ENCODE measurements at places on chromosomes 1 and 21. TPM values are rescaled to one million over a fixed set of nuclear protein-coding genes. Genes with fewer than 3 reads are reported as not detected.

DNA sequence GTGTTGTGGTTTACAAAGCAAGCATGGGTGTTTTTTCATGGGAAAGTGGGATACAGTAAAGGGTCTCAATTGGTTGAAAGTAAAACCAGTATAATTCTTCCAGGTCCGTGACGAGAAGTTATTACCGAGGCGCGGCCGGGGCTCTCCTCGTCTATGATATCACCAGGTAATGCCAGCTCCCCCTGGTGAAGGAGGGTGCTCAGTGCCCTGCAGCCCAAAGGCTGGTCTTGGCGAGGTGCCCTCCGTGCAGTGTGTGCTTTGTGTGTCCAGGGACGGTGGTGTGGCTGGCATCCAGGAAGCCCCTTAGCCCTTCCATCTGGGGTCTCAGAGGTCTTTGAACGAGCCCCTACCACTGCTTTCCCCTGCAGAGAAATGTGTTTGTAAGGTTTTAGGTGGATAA lies 24.8 kb downstream of the RAB4A start:
- H3K36me3 ChIP-seq, result peaks cover 26% of the 10 kb centered on the region
- no peak overlapping the region for H3K4me3 ChIP-seq
- no peak for DNase-seq

GRCh38 chr1:65260851-65261473 lies 48.4 kb upstream of the DNAJC6 start:
- no peak overlapping the region for H3K4me3 ChIP-seq
- no peaks in the 10 kb centered on the region for H3K36me3 ChIP-seq
- no peak overlapping the region for H3K27ac ChIP-seq

DNA sequence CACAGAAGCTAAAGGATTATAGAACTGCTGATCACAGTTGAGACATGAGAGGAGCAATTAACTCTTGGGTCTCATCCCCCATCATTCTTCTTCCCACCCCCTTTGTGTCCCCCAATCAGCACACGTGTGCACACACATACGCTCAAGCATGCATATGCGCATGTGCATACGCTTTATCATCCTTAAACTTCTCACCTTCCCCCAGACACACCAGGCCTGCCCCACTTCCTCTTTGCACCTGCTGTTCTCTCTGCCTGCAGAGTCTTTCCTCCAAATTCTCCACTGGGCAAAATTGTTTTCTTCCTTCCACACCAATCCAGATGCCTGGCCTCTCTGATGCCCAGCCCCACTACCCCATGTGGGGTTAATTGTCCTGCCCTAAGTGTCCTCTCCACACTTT lies 13.0 kb upstream of the KCND3 start:
- H3K4me3 ChIP-seq, result no peak overlapping the region
- no peaks in the 10 kb centered on the region for H3K4me1 ChIP-seq
- no peaks in the 10 kb centered on the region for H3K27me3 ChIP-seq

DNA sequence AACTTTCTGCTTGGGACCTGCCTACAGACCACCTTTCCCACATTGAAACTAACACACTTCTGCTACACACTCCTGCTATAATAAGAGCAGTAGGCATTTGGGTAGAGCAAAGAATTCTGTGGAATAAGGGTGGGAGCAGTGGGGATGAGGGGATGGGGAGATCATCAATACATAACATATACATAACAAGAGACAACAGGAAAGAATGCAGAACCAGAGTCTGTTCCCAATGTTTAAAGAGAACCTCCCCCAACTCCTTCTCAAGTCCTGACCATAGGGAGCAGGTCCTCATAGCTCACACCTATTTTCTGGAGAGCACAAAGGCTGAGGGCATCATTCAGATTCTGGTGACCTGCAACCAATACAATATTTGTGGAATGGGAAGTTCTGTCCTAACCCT lies 121.6 kb upstream of the BARHL2 start:
- H3K4me1 ChIP-seq, result peaks cover 7% of the 10 kb centered on the region
- no peaks in the 10 kb centered on the region for H3K36me3 ChIP-seq
- H3K4me3 ChIP-seq, result no peak overlapping the region
- peaks cover 19% of the 10 kb centered on the region for H3K27me3 ChIP-seq
- no peak overlapping the region for H3K27ac ChIP-seq
- no peak for DNase-seq

GRCh38 chr1:34645109-34645688 lies 109.6 kb upstream of the GJB5 start:
- no peak for DNase-seq
- H3K4me1 ChIP-seq, result no peaks in the 10 kb centered on the region
- H3K4me3 ChIP-seq, result no peak overlapping the region
- no peaks in the 10 kb centered on the region for H3K27me3 ChIP-seq
- H3K36me3 ChIP-seq, result no peaks in the 10 kb centered on the region

GRCh38 chr1:82110366-82111254 lies 309.9 kb downstream of the ADGRL2 start:
- no peak for DNase-seq
- no peaks in the 10 kb centered on the region for H3K36me3 ChIP-seq
- H3K4me3 ChIP-seq, result no peak overlapping the region
- H3K27ac ChIP-seq, result no peak overlapping the region
- H3K4me1 ChIP-seq, result peaks cover 5% of the 10 kb centered on the region

DNA sequence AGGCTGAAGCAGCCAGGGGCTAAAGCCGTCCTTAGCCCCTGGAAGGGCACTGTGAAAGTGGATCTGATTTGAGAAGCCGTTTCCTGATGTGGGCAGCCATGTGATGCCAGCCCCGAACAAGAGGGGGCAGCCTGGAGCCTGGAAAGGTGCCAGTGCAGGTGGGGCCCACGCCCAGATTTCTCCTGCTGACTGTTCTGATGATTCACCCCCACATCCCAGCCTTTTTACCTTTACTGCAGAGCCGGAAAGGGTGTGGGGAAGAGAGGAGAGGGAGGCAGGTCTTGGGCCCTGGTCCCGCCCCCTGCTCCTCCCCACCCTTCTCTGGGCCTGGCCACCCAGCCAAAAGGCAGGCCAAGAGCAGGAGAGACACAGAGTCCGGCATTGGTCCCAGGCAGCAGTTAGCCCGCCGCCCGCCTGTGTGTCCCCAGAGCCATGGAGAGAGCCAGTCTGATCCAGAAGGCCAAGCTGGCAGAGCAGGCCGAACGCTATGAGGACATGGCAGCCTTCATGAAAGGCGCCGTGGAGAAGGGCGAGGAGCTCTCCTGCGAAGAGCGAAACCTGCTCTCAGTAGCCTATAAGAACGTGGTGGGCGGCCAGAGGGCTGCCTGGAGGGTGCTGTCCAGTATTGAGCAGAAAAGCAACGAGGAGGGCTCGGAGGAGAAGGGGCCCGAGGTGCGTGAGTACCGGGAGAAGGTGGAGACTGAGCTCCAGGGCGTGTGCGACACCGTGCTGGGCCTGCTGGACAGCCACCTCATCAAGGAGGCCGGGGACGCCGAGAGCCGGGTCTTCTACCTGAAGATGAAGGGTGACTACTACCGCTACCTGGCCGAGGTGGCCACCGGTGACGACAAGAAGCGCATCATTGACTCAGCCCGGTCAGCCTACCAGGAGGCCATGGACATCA lies at the start of gene SFN:
TSS of gene SFN (plus strand) at position 369 of the 904 bp plus-strand sequence. CDS start at position 433, 64 bp downstream.
- no peaks in the 10 kb centered on the region for H3K27me3 ChIP-seq
- peak within 1 kb of the TSS; percentile 97 for H3K27ac ChIP-seq
- H3K36me3 ChIP-seq, result peaks cover 2% of the 10 kb centered on the region
- no peak for DNase-seq

GRCh38 chr1:206794294-206794908 lies 22.1 kb upstream of the IL10 start:
- H3K4me3 ChIP-seq, result no peak overlapping the region
- H3K4me1 ChIP-seq, result no peaks in the 10 kb centered on the region
- no peak overlapping the region for H3K27ac ChIP-seq

GRCh38 chr1:87335175-87335884 lies 6.7 kb downstream of the LMO4 start:
- H3K4me3 ChIP-seq, result peak overlapping the region; percentile 84
- DNase-seq, result no peak
- no peaks in the 10 kb centered on the region for H3K27me3 ChIP-seq
- H3K27ac ChIP-seq, result peak overlapping the region; percentile 95

GRCh38 chr21:44316277-44316900 lies 16.5 kb downstream of the PFKL start:
- peaks cover 77% of the 10 kb centered on the region for H3K36me3 ChIP-seq
- DNase-seq, result no peak
- H3K27ac ChIP-seq, result no peak overlapping the region
- H3K4me3 ChIP-seq, result no peak overlapping the region

DNA sequence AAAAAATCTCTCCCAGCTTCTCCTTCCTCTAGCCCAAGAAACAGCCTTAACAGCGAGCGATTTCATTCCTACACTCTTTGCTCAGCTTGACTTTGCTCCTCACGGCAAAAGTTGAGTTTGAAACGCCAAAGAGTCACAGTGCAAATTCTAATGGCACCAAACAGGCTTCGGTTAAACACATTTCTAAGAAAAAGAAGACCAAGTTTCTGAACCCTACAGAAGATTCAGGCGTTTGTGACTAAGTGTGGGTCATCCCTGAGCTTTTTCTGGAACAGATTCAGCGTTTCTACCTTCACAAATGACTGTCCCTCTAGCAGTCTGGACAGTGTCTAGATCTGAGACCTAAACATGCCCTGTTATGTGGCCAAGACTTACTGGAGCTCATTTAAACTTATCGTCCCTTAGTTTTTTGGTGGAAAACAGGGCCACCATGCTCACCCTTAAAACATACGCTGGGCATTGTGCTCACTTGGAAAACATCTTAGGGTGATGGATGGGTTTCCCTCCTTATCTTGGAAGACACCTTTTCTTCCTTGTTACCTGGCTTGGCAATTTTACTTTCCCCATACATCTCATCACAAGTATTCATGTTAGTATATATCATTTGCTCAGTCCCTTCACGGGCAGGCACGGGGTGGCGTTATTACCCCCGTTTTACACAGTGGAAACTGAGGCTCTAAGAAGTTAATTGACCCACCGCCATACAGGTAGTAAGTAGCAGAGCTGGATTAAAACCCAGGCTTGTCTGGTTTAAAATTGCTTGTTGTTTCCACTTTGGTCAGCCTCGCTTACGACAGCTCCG lies 1.0 kb downstream of the C1orf198 start:
- H3K4me1 ChIP-seq, result peaks cover 37% of the 10 kb centered on the region
- peak overlapping the region; percentile 99 for H3K27ac ChIP-seq

GRCh38 chr1:248852481-248853405 lies 6.1 kb downstream of the ZNF692 start:
- no peak for DNase-seq
- H3K4me1 ChIP-seq, result peaks cover 4% of the 10 kb centered on the region
- H3K36me3 ChIP-seq, result peaks cover 30% of the 10 kb centered on the region
- no peaks in the 10 kb centered on the region for H3K27me3 ChIP-seq
- no peak overlapping the region for H3K4me3 ChIP-seq

GRCh38 chr1:18110598-18110939 lies 3.0 kb downstream of the IGSF21 start:
- H3K27me3 ChIP-seq, result peaks cover 3% of the 10 kb centered on the region
- H3K27ac ChIP-seq, result no peak overlapping the region
- DNase-seq, result no peak
- H3K4me3 ChIP-seq, result peak overlapping the region; percentile 34

GRCh38 chr1:20717452-20718342 lies at the start of gene KIF17:
KIF17 (minus strand) TSS chr1:20718007; CDS start chr1:20717706, 301 bp downstream.
- peaks cover 8% of the 10 kb centered on the region for H3K27me3 ChIP-seq
- no peaks in the 10 kb centered on the region for H3K36me3 ChIP-seq
- peak within 1 kb of the TSS; percentile 66 for H3K4me3 ChIP-seq
- no peak for DNase-seq
- no peaks in the 10 kb centered on the region for H3K4me1 ChIP-seq

GRCh38 chr1:181789395-181789794 lies 272.1 kb downstream of the ZNF648 start:
- H3K27me3 ChIP-seq, result no peaks in the 10 kb centered on the region
- DNase-seq, result no peak
- no peaks in the 10 kb centered on the region for H3K36me3 ChIP-seq
- H3K27ac ChIP-seq, result no peak overlapping the region

DNA sequence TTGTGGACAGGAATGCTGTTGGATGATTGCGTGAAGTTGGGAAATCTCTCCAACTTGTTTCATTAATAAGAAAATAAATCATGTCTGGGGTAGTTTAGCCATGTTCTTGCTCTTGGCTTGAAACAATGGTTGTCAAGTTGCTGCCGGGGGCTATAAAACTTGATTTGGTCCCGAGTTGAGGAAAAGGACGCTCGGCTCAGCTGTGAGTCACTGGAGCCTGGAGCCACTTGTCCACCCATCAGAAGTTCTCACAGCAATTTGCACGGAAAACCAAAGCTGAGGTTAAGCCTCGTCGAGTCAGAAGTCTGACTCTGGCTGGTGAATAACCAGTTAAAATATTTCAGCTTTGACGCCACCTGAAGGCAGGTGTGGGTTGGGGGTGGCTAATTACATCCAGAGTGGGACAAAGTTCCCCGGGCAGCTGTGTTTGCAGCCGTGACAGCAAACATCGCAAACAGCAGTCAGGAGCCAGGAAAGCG lies 19.7 kb upstream of the RIPK4 start:
- DNase-seq, result no peak
- no peaks in the 10 kb centered on the region for H3K27me3 ChIP-seq
- H3K36me3 ChIP-seq, result no peaks in the 10 kb centered on the region
- H3K4me3 ChIP-seq, result no peak overlapping the region
- no peak overlapping the region for H3K27ac ChIP-seq
- H3K4me1 ChIP-seq, result no peaks in the 10 kb centered on the region

DNA sequence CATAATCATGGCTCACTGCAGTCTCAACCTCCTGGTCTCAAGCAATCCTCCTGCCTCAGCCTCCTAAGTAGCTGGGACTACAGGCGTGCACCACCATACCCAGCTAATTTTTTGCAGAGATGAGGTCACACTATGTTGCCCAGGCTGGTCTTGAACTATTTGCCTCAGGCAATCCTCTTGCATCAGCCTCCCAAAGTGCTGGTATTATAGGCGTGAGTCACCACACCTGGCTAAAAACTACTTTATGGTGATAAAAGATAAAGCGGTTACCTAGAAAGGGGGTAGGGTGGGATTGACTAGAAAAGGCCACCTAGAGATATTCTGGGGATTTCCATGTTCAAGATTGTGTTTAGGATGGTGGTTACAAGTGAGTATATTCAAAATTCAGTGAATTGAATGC lies 5.0 kb downstream of the TSTD1 start:
- no peak for DNase-seq
- no peak overlapping the region for H3K27ac ChIP-seq
- peaks cover 3% of the 10 kb centered on the region for H3K36me3 ChIP-seq
- H3K4me3 ChIP-seq, result no peak overlapping the region

DNA sequence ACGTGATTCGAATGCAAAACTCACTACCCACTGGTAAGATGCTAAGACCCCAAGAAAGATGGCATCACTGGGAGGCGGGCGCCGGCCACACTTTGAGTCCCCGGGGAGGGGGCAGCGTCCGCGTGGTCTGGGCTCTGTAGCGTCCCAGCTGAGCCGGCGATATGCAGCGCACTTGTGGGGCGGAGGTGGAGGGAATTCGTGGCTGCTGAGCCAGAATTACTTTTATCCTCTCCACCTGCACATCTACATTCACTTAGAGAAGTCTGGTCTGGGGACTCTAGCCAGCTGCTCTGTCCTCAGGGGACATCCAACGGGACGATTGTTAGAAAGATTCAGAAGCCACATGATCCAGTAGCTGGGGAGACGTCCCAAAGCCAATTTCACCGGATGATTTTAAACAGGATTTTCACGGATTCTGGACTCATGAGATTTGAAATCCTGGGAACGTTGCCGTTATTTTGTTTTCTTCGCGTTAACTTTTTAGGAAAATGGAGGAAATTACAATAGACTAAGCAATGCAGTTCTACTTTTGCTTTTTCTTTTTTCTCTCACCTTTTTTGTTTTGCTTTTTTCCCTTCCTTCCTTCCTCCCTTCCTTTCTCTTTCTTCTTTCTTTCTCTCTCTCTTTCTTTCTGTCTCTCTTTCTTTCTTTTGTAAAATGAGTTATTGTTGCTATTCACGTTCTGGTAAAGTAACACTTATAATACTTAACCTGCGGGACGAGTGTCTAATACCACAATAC lies 1.3 kb downstream of the JAM2 start:
- no peaks in the 10 kb centered on the region for H3K27me3 ChIP-seq
- H3K36me3 ChIP-seq, result no peaks in the 10 kb centered on the region
- no peaks in the 10 kb centered on the region for H3K4me1 ChIP-seq
- peak overlapping the region; percentile 82 for H3K4me3 ChIP-seq

Gene CACNA1S
- total RNA-seq, result not detected

Gene IBA57
- total RNA-seq, result 55.6 TPM

Gene ZMYND12
- total RNA-seq, result not detected

Gene CNR2
- not detected for total RNA-seq
